M059J (cell line): ENCODE measurements at places on chromosomes 4 and X. TPM values are rescaled to one million over a fixed set of nuclear protein-coding genes. Genes with fewer than 3 reads are reported as not detected.
A peak's percentile ranks its signal among the peaks of the same experiment; 100 is the strongest.

PTPN13 gene
- 10.3 and 12.3 TPM in 2 replicates for total RNA-seq

HDAC8 gene
- total RNA-seq: 38.3 and 68.8 TPM in 2 replicates

SHROOM4 gene
- total RNA-seq: 0.54 and 1.8 TPM in 2 replicates

TRAM1L1 gene
- 0.66 and 1.2 TPM in 2 replicates for total RNA-seq

NRK gene
- not detected in 2 replicates for total RNA-seq

RPL36A gene
- 1,377 and 1,626 TPM in 2 replicates for total RNA-seq

RENBP gene
- total RNA-seq: not detected in 2 replicates

DNA sequence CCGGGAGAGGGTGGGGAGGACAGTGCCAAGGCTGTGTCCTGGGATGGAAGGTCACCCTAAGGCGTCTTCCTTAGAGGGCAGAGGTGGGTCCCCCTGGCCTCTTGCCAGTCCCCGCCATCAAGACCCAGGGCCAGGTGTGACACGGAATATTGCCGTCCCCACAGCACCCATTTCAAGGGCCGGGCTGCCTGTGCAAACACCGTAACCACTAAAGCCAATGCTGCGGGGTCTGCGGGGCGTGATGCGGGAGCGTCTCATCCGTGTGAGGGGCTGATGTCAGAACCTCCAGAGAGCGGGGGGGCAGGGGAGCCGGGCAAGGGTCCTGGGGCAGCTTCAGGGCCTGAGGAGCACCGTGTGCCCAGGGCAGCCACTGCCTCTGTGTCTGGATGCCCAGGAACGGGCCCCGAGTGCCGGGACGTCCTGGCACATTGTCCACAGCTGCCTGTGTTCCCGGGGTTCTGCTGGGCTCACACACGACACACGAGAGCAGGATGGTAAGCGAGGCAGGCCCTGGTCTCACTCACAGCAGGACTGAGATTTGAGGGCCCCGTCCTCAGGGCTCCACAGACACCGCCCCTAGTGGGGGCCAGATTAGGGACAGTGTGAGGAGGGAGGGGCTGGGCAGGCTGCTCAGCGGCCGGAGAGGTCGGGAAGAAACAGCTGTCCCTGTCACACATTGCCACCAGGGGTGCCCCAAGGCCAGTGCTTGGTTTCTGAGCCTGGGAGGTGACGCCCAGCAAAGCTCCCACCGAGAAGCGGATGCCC, 29.2 kb downstream of the NKX1-1 start:
- DNase-seq: no peak

DNA sequence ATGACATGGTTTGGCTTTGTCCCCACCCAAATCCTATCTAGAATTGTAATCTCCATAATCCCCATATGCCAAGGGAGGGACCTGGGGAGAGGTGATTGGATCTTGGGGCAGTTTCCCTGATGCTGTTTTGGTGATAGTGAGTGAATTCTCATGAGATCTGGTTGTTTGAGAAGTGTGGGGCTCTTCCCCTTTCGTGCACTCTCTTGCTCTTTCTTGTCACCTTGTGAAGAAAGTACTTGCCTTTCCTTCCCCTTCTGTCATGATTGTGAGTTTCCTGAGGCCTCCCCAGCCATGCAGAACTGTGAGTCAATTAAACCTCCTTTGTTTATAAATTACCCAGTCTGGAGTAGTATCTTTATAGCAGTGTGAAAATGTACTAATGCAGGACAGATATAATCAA, 36.4 kb upstream of the FREM3 start:
- no peak for DNase-seq

DNA sequence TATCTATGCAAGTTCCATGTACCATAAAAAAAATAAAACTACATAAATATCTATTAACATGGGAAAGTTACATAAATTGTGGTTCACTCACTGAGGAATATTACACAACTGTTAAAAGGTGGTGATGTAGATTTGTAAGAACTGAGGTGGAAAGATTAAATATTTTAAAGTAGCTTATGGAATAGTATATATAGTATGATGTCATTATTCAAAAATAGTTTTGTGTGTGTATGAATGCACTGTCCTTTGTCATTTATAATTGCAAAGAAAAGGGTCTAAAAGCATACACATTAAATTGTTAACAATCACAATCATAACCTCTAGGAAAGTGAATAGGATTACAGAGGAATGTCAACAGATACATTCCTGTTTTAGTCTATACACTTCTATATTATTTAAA, 355.9 kb downstream of the OPHN1 start:
- no peak for DNase-seq

DNA sequence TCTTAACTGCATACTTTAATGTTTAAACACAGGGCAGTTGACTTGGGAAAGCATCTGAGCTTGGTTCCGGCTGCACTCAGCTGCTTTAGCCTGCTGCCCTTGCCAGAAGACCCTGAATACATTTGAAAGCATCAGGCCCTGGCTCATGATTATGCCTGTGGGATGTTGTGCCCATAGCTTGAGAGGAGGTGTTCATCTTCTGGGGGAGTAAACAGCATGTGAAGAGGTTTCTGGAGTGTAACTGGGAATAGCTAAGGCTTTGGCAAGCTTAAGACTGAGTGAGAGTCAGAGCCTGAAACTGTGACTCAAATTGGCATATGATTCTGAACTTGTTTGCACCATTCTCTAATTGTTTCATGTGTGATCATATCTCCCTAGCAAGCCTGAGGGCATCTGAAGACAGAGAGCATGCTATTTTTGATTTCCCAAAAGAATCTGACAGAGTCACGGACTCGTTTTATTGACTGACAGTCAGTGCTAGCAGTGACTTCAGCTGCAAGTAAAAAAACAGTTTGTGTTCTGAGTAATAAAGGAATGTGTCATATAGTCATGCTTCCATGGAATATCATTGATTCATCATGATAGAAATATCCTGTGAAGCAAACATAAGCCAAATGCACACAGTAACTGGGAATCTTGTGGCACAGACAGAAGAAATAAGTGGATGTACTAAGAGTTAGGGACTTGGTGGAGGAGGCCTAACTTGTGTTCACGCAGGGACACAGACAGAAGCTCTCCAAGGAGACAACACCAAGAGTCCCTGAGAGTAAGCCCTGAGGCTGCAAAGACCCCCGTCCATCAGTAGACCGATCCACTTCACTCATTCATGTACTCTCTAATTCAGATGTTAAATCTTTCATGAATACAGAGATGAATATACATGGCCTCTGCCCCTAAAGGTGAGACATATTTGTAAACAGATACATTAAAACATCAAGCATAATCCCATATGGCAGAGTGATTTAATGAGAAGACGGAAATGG, 100.7 kb downstream of the SYNPO2 start:
- peak; percentile 90 for DNase-seq

DNA sequence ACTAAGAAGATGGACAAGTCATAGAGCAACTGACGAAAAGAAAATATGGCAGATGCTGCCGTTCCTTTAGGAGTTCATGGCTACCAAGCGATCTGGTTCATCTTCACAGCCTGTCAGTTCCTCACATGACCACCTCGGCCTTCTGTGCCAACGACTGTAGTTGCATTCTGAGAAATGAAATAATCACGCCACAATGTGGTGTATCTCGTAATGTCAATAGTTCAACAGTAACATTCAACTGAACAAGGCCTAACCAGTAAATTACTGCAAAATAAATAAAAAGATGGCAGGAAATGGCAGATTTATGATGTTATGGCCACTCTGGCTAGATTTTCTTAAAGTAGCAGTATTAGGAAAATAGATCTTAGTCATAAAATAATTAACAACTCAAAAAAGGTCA, 4.4 kb downstream of the GPRIN3 start:
- DNase-seq: peak; percentile 29
